ENCODE measurements at places on chromosomes 5 and 9.

DNA sequence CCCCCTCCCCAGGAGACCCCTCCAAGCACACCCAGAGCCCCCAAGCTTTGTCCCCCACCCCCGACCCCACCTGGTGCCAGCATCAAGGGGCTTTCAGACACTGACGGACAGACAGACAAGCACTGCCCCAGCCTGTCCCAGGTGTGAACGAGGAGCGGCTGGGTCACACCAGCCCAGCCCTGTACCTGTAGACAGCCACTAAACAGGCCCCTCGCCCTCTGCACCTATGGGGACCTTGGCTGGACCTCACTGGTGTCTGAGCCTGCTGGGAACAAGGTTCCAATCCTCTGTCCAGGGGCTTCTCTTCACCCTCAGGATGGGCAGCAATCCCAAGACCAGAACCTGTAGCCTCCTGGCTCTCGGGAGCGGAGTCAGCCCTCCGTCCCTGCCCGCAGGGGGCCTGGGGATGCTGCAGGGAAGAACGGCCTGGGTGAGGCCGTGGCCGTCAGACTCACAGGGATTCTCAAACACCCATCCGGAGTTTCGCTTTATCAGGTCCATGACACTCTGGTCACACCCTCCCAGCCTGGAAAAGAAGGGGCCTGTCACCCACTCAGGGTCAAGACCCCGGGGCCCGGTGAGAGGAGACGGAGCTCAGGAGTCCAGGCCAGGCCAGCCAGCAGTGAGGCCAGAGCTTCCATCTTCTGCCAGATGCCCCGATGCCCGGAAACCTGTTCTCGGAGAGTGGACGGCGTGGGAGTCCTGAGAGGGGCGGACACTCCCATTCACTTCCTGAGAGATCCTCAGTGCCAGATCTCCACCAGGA, 2.8 kb downstream of the LCN6 start:
- DNase-seq = no peak

GRCh38 chr5:142830241-142831008, 60.2 kb downstream of the ARHGAP26 start:
- no peak for DNase-seq

- no peak for DNase-seq
These were observed 423.0 kb upstream of the BRINP1 start for GRCh38 chr9:119792242-119792641.

GRCh38 chr9:2336055-2336454, 285.5 kb upstream of the VLDLR start:
- DNase-seq = no peak

DNA sequence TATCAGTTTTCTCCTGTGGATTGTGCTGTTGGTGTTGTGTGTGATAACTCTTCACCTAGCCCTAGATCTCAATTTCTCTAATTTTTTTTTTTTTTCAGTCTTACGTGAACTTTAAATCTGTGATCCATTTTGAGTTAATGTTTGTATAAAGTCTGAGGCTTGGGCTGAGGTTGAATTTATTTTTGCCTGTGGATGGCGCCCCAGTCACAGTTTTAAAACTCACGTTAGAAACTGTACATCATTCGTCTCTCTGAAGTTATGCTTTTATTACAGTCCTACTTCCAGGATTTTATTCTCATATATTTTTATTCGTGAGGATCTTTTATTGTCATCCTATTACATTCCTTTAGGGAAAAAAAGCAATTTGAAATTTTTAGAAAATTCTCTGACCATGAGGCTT, 103.1 kb downstream of the EHMT1 start:
- DNase-seq = no peak

- no peak for DNase-seq
These were observed 1653.1 kb upstream of the CDH9 start for GRCh38 chr5:28691526-28691925.

DNA sequence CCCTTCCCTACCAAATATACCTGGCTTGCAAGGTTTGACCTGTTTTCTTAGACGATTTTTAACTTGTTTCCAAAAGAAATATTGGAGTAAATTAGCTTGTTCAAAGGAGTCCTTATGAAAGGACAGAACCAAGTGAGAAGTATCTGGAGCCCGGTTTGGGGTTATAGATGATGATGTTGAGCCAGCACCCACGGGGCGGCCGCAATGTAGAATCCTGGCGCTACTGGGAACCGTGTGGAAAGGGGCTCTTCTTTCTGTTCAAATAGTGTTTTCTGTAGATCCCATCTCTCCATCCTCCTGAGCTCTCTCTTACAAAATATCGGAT, 517 bp upstream of the EXOSC2 start:
- no peak for DNase-seq

- no peak for DNase-seq
These were observed 57.5 kb downstream of the RICTOR start for GRCh38 chr5:39016587-39017275.

- no peak for DNase-seq
These were observed 218.4 kb downstream of the GAPVD1 start for GRCh38 chr9:125479846-125480615.

GRCh38 chr9:33649463-33649862, 125.4 kb downstream of the ANKRD18B start:
- no peak for DNase-seq

DNA sequence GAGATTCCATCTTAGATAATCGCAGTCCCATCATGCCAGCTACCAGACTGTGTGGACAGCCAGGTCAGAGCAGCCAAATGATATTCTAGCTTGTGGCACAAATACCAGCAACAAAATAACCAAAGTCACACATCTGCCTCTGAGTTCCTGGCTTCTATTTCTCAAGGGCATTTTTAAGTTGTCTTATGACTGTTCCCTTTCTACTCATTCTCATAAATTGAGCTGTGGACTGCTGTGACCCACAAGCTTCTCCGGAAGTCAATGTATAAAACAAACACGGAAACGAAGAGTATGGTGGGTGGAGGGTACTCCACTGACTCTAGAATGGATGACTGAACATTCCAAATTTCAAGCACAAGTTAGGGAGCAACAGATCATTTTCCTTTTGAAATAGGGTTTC, 43.9 kb downstream of the PDCD1LG2 start:
- DNase-seq = no peak

DNA sequence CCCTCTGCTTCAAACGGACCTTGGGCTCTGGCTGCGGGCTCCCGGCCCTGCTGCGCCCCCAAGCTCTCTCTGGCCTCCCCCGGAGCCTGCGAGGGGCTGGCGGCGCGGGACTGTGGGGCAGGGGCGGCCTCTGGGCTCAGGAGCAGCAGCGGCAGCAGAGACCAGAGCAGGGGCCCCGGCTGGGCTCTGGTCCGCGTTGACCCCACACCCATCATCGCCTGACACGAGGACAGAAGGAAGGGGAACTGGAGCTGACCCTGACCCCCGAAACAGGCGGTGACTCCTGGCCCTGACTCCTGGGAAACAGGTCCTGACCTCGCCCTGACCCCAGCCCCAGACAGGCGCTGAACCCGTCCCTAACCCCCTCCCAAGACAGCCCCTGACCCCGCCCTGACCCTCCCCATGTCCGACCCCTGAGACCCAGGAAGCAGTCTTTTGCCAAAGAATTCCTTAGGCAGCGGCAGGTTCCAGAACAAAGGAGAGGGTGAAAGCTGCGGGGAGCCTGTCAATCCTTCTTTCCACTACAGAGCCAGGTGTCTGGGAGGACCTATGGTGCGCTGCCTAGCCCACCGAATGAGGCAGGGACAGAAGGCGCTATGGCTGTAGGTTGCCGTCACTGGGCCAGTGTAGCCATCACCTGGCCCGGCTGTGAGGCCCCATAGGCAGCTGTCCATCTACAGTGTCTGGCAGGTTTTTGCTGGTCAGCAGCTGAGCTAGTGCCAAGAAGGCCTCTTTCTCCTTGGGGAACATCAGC, 74.7 kb upstream of the SPTLC1 start:
- DNase-seq = no peak

DNA sequence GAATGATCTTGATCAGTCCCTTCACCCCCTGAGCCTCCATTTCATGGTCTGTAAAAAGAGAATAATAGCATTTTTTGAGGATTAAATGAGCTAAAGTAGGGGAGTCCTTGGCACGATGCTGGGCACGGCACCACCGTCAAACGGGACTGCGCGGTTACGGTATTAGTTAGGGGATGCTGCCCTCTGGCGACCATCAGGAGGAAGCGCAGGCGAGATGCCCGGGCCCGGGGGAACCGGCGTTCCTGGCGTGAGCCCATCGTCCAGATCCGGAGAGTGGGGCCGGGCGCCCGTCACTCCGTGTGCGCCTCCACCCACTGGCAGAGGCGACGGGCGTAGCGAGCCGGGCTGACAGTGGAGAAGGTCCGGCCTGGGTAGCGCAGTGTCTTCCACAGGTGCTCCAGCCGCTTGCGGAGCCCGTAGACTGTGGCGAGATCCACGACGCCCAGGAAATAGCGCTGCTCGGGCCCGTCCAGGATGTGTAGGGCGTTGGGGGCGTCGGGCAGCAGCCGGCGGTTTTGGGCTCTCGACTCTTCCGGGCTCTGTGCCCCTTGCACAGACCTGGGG, 4.8 kb upstream of the ST6GALNAC4 start:
- peak; percentile 77 for DNase-seq

DNA sequence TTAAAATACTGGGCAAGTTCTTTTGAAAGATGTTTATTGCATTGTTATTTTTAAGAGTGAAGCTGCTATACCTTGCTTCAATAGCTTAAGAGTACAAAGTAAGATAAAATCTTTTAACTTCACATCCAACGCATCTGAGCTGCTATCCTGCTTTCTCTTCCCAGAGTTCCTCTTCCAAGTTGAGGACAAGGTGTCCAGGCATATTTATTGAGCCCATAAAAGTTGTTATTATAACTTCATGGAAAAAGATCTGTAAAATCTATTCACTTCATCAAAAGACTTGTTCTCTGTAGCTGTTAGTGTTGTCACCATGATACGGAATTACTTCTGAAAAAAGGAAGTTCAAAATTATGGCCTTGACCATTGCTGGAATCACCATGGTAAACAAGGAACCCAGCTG, 306.2 kb upstream of the ELAVL2 start:
- DNase-seq = no peak

All from femur (tissue), 1 donor.